ENCODE measurements at places on chromosomes 16 and 17. TPM values are rescaled to one million over a fixed set of nuclear protein-coding genes. Genes with fewer than 3 reads are reported as not detected.

DNA sequence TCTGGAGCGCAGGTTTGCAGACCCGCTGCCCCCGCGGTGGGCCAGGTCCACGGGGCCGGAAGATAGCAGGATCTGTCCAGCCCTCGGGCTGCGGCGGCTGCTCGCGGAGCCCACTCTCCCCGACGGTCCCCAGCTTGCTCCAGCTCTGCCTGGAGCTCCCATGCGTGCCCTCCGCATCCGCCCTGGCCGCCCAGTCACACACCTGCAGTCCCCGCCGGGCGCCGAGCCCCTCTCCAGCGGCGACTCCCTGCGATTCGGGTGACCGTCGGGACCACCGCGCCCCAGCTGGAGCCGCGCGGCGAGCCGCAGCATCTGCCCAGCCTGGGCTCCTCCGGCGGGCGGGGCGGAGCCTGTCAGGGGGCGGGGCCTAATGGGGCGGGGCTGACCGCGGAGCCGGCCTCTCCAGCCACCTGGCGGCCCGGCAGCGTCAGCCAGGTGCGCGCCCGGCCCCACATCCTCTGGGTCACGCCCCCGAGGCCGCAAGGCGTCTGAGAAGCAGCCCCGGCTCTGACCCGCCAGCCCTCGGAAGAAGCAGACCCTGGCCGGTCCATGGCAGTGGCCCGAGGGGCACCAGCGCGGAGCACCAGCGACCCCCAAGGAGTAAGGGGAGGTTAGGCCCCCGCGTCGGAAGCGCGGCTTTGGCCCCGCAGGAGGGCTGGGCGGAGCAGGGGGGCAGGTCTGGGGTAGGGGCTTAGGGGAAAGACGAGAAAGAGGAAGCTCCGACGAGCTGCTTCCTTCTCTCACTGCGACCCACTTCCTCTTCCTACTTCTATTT is at the start of gene PIK3R5:
TSS of gene PIK3R5 (minus strand) at position 314 of the 775 bp plus-strand sequence. CDS start 54,213 bp downstream, outside the sequence.
- DNase-seq: no peak

- DNase-seq: no peak
These were observed 136.6 kb upstream of the ELAC2 start for GRCh38 chr17:13154398-13154797.

LAT gene
- 0.20 TPM for total RNA-seq

MFAP4 gene
- total RNA-seq: 5.2 TPM

GRCh38 chr16:84486551-84487235 is 17.8 kb downstream of the MEAK7 start:
- DNase-seq: no peak

DNA sequence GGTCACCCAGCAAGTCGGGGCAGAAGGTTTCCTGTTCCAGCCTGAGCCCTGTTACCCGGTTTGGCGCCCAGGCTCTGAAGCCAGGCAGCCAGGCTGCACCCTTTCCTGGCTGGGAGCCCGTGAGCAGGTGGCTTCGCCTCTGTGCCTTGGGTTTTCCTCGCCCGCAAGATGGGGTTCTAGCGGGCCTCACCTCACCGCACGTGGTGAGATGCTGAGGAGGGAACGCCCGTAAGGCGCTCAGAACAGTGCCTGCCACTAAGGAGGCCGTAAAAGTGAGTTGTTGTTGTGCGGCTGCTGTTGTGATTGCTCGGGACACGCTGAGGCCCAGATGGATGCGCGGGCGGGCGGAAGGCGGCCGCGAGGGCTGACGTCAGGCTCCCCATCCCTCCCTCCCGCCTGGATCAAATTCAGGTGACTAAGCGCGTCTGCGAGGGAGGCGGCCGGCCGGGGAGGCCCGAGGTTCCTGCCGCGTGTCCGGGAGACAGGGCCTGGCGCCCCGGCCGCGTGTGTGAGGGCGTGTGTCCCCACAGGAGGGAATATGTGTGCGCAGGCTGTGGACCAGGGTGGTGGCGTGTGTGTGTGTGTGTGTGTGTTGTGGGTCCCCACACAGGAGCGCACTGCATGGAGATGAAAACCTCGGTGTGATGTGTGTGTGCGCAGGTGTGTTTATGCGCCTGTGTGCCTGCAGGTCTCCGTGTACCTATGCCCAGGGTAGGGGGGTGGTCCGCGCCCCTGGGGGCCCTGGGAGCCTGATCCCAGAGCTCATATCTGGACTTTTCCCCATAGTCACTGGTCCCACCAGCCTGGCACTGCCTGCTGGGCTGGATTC is 4.3 kb downstream of the CAMKK1 start:
- DNase-seq: no peak

ACAP1 gene
- total RNA-seq: 0.20 TPM

GRCh38 chr17:40417258-40417608 is 463 bp downstream of the TOP2A start:
- DNase-seq: peak; percentile 18

DNA sequence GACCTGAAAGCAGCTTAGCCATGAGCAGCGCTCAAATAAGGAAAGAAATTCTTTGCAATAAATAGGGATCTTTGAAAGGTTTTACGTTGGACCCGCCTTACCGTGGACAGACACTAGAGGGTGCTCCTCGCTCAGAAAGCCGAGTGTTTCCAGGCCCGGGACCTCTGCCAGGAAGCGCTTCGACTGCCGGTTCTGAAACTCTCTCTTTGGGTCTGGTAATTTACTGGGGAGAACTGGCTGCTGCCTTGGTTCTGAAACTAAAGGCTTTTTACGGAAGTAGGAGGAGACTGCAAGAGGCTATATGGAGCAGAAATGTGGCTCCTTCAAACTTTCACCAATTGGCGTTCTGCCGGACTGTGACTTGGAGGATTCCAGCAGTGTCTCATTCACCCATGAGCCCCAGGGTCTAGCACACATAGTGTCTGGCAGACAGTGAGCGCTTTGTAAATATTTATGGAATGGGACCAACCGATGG is 45.6 kb upstream of the HOXB9 start:
- DNase-seq: peak; percentile 74

DNA sequence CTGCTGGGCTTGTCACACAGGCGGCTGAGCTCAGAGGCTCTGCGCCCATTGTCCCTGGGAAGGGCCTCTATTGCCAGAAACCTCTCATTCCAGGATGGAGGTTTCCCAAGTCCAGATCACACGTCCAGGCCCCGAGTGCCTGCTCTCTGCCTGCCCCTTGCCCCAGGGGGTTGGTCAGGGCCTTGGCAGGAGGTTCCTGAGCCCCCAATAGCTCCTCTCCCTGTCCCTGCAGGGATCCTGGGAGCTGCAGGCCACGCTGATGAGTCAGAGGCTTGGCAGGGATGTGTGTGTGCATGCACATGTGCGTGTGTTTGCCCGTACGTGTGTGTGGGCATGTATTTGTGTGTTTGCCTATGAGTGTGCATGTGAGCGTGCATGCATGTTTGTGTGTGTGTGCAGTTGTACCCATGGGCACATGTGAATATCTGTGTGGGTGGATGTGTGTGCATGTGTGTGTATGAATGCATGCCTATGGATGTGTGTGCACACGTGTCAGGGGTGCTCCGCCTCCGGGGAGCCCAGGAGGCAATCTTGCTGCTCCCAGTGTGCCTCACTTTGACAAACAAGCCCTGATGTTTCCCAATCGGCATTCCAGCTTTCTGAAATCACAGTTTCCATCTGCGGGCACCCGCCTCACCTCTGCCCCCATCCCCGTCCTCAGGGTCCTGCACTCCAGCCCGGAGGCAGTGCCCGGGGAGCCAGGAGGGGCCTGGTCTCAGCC is 98.4 kb upstream of the GSE1 start:
- DNase-seq: peak; percentile 96

GRCh38 chr17:39538866-39539265 is 68.9 kb downstream of the NEUROD2 start:
- DNase-seq: no peak
